Stimulated activated CD8-positive, alpha-beta memory T cell treated with anti-CD3 and anti-CD28 coated beads, Interleukin-4, amount 100 ng/mL, for 48 hours (primary cell): ENCODE measurements at places on chromosomes 12 and 14.

- DNase-seq = no peak
Observed at GRCh38 chr12:112386726-112387125, 4.5 kb upstream of the HECTD4 start.

DNA sequence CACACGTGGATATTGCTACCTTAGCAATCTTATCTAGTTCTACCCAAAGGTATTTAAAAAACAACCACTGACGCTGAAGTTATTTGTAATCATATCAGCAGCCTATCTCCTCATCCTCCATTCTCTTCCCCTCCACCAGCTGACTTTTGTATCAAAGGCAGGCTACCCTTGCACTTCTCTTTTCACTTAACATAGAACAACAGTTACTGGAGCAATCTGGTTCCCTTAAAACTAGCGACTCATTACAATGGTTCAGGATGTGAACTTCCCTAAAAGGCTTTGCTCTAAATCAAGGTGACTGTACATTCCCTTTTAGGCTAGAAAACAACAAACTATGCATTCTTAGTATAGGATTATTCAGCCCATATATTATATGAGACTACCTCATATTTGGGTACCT is 404.7 kb downstream of the APAF1 start:
- DNase-seq = no peak

GRCh38 chr12:94286583-94287244 is 138.3 kb downstream of the PLXNC1 start:
- DNase-seq = no peak

GRCh38 chr12:68745376-68745903 is 536 bp upstream of the SLC35E3 start:
- DNase-seq = no peak
